Dorsolateral prefrontal cortex (tissue), 122 donors: ENCODE measurements at places on chromosomes 4 and X.

- DNase-seq: no peak
These were observed 42.0 kb upstream of the UGDH start for GRCh38 chr4:39569209-39569608.

DNA sequence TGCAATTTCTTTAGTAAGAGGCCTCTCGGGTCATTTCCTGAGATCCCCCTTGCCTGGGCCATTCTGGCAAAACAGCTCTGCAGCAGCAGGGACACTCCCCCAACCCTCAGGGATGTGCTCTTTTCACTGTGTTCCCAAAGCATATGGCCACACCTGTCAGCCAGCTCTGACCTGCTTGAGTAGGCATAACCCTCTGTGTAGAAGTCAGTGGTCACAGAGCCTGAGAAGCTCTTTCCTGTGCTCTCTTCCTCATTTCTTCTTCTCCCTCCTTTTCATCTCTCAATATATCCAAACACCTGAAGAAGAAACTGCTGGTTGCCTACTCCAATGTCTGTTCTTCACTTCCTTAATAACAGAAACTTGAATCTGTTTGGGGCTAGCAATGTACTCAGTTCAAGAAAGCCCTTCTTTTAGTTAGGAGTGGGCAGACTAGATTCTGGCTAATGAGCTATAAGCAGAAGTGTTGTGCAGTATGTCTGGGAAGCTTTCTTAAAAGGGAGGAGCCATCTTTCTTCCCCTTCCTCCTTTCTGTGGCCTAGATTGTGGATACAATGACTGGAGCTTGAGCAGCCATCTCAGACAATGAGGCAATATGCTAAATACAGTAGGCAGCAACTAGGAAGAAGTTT, 73.3 kb downstream of the PRPS1 start:
- no peak for DNase-seq

- no peak for DNase-seq
These were observed 697.3 kb upstream of the MAGEB2 start for GRCh38 chrX:29518100-29518499.

- DNase-seq: no peak
These were observed 123.9 kb downstream of the LHFPL1 start for GRCh38 chrX:112555831-112556230.

DNA sequence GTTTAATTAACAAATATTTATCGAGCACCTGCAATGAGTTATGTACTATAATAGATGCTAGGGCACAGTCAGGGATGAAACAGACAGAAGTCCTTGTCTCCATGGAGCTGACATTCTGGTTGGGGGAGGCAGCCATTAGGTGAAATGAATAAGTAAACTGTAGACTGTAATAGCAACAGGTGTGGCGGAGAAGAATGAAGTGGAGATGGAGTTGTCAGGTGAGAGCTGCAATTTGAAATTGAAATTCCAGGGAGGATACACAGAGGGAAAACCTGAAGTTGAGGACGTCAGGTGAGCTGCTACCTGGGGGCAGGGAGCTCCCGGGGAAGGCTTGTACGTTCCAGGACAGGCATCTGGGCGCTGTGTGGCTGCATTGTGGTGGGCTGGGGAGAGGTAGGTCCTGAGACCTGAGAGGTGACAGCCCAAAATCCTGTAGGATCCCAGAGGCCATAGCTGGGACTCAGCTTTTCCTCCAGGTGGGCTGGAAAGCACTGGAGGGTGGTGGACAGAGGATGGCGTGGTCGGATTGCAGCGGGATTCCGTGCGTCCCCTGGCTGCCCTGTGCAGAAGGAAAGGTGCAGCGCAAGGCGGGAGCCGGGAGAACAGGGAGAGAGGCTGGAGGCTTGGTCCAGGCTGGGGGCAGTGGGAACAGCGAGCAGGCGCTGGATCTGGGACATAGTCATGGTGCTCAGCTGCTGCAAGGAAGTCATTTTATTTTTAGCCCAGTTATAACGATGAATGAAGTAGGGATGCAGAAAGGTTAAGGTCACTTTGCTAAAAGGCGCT, 24.8 kb downstream of the CYTL1 start:
- no peak for DNase-seq

GRCh38 chrX:16028576-16028975, 94.8 kb upstream of the GRPR start:
- DNase-seq: no peak

DNA sequence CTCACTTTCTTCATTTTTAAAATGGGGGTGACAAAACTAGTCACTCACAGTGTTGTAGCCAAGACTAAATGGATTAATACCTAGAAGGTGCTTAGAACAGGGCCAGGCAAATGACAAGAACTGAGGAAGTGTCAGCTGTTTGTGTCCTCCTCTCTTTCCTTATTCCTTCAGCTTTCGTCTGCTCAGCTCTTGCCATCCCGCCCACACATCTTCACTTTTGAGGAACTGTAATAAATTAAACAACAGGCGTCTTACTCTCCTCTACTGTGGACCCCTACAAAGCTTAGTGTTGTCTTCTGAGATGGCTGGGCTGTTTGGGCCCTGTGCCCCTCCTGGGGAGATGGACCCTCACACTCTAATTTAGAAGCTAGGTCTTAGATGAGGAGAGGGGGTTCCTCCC, 2.7 kb downstream of the HPSE start:
- DNase-seq: no peak

DNA sequence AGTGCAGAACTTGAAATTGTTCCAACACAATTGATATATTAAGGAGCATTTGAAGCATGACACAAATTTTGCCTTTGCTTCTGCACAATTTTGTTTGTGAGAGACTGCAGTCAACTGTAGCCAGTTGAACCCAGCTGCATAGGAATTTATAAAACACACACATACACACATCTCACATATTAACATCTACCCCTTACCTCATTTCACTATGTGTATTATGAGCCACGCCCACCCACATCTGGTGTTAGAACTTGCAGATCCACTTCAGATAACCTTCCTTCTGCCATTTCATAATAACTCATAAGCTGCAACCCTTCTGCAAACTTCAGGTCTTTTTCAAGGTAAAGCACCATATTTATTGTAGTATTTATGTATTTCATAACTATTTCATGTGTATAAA, 188.1 kb upstream of the WDFY3 start:
- no peak for DNase-seq

GRCh38 chr4:11633430-11633829, 204.7 kb upstream of the HS3ST1 start:
- no peak for DNase-seq

DNA sequence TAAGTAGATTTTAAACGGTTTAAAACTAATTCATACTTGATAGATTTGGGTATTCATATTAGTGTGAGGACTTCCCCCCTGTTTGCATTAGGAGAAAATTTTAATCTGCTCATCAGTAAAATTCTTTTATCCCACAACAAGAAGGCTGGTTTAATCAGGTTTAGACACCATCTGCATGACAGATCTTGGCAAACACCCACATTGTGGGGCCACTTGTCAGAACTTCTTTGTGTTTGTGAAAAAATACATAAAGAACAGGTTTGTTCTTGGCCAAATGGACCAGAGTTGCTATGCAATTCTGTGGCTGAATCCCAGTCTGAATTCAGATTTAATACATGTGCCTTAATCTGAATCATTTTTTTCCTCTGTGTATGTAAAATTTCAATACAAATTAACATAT, 121.1 kb downstream of the REPS2 start:
- DNase-seq: no peak

DNA sequence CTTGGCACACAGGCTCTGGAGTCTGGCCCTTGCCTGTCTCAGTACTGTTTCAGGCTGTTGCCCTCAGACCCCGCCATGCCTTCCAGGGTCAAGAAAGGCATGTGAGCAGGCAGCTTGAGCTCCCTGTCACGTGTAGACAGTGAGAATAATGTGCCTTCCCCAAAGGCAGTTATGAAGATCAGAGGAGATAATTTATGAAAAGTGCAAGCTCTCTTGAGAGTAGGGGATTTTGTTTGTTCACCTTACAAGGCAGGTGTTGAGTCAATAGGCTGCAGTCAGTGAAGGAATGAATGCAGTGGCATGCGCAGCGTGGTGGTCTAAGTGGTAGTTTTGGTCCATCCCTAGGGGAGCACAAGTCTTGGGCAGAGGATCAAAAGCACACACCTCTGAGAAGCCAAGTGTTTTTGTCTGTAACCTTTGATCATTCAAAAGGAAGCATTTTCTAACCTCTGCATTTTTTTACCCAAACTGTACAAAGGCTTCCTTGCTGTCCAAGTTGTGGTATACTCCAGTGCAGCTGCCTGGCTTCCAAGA, 14.4 kb downstream of the HADH start:
- DNase-seq: no peak

DNA sequence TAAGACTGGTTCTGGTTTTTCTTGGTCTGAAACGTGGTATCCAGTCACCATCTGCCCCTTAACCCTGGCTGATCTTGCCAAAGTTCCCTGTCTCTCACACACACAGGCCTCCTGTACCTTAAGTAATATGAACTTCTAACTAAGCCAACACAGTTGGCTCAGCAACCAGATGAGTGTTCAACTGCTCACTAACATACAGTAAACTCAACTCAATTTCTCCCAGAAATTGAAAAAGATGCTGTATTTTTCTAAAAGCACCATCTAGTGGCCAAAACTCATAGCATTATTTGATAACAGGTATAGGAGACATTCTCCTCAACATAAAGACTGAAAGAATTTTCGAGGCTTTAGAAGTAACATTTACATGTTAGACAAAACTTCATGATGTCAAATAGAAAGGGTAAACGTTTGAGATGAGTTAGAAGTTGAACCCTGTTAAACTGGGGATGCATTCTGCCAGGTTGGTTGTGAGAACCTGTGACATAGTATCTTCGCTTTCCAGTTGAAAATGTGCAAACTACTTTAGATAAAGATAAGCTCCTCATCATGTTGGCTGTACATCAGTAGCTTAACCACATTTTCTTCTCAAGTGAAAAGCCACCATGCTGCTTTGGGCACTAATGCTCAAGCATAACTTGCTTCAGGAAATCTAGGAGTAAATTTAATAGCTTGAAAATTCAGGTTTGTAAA, 31.2 kb downstream of the CCNI start:
- DNase-seq: no peak

DNA sequence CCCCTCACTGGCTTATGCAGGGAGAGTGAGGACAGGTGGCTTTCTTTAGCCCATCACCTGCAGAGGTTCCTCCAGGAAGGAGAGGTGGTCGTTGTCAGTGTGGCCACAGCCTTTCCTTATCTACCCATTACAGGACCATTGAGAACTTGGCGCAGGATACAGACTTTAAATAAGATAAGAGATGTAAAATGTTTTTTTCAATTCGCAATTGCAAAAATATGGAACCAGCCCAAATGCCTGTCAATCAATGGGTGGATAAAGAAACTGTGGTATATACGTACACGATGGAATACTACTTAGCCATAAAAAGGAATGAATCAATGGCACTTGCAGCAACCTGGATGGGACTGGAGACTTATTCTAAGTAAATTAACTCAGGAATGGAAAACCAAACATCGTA, 6.9 kb upstream of the RNF175 start:
- no peak for DNase-seq

DNA sequence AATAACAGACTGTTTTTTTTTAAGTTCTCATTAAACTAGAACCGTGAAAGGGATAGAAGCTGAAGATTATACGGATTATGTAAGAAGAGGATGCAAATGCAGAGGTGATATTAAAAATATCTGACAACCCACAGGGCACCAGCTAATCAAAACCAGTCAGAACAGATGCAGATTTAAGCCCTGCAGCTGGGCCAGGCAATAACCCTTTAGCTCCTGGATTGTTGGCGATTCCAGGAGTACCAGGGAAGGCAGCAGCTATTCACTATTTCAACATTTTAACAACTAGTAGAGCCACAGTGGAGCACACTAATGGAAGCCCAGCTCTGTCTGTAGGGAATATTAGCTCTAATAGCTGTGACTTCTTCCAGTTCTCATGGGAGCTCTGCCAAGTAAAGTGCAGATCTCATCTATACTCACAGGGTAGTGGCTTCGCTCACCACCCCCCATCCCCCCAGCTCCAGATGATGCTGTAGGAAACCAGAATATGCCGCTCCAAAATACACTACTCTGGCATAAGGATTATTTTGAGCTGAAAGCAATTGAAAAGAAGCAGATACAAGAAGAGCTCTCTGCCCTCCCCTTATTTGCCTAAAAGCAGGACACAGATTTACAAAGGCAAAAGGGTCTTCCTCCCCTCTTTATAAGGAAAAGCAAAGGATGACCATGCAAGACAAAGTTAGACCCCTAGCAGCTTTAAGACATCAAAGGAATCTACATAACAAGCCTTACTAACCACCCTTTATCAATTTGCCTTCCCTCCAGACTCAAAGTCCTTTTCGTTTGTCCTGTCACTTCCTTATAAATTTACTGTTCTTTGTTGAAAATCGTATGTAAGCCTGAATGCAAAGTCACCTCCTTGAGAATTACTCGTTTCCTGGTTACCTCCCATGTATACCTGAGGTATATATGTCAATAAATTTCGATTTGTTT, 13.7 kb downstream of the SCD5 start:
- no peak for DNase-seq

DNA sequence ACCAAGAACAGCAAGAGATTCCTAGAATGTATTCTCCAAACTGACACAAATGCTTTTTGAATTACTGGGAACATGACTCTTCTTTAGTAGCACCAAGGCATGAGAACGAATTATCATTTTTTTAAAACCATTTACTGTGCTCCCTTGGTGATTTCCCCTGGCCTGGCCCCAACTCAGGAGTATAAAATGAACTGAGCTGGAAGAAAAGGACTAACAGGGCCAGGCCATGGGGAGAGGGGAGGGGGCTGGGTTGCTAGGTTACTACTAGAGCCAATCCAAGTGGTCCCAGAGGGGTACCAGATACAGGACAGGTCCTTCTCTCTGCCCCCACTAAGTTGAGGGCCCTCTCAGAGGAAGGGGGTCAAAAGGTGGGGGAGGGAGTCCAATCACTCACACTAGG, 23.1 kb downstream of the SASH3 start:
- no peak for DNase-seq

DNA sequence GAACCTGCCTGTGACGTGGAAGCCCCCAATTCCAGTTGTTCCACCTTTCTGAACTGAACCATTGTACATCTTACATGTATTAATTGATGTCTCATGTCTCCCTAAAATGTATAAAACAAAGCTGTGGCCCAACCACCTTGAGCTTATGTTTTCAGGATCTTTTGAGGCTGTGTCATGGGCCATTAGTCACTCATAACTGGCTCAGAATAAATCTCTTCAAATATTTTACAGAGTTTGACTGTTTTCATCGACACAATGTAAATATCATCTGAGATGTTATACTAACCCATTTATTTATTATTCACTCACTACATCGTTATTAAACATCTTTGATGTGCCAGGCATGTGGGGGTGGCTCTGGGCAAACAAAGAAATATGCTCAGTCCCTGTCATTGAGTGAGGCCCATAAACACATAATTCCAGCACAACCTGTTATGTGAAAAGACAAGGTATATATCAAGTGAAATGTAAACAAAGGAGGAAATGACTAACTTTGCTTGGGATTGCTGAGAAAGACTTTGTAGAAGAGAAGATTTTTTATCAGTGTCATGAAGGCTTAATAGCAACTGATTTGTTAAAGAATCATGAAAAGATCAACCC, 34.5 kb upstream of the PPM1K start:
- no peak for DNase-seq

- DNase-seq: no peak
These were observed 287.2 kb upstream of the CT83 start for GRCh38 chrX:116749943-116750342.

GRCh38 chrX:69100478-69100877, 64.8 kb downstream of the PJA1 start:
- no peak for DNase-seq

- no peak for DNase-seq
These were observed 19.3 kb downstream of the JAKMIP1 start for GRCh38 chr4:6180841-6181631.

- no peak for DNase-seq
These were observed 68.1 kb downstream of the HPF1 start for GRCh38 chr4:169689681-169690080.

- DNase-seq: no peak
These were observed 16.3 kb downstream of the WDR13 start for GRCh38 chrX:48613502-48614160.
